HFFc6 (cell line): ENCODE measurements at places on chromosomes 6 and 20.

- peak; percentile 69 for DNase-seq
Measured at GRCh38 chr6:11575408-11576033, 38.0 kb downstream of the TMEM170B start.

DNA sequence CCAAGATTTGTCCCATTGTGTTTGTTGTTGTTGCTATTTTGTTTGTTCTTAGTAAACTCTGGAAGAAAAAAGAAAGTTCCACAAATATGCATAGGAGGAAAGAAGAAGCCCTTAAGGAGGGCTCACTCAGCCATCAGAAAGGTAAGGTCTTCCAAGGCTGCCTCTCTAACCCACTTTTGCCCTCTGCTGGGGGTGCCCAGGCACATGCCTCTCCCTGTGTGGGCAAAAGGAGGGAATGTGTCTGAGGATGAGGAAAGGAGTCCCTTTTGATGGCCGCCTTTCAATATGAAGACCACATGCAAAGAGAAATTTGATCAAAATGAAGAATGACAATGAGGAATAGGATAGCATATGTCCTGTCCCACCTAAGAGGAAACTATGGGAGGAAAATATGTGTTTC, 248.2 kb upstream of the POU3F2 start:
- DNase-seq, result no peak

GRCh38 chr6:166435574-166435973, 52.8 kb upstream of the MPC1 start:
- no peak for DNase-seq

DNA sequence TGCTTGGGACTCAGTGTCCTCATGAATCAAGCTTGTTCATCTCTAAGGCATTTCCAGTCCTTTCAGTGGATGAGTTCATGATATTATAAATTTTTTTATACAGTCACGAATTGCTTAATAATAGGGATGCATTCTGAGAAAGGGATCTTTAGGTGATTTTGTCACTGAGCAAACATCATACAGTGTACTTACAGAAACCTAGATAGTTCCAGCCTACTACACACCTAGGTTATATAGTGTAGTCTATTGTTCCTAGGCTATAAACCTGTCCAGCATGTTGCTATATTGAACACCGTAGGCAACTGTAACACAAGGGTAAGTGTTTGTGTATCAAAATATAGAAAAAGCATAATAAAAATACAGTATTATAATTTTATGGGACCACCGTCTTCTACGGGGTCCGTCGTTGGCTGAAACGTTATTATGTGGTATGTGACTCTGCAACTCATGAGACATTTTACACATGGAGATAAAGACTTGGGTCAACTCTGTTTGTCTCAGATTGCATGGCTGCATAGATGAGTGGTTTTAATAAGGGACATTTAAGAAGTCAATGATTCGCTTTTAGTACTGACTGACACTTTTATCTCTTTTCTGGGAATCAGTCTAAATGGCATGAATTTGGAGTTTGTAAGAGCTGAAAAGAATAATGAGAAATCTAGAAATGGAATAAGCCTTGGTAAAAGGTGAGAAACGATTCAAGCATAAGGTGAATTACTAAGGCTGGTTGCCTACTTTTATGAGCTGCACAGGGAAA, 33.2 kb downstream of the CLIC5 start:
- DNase-seq, result no peak

- no peak for DNase-seq
Measured at GRCh38 chr6:145562771-145563615, 172.3 kb downstream of the EPM2A start.

GRCh38 chr6:20644667-20645370, 110.6 kb downstream of the CDKAL1 start:
- peak; percentile 4 for DNase-seq

- no peak for DNase-seq
Measured at GRCh38 chr6:144582939-144583613, 297.9 kb downstream of the UTRN start.

- DNase-seq, result no peak
Measured at GRCh38 chr20:5935384-5935783, 14.9 kb downstream of the TRMT6 start.

GRCh38 chr6:47810885-47811284, 29.1 kb downstream of the OPN5 start:
- no peak for DNase-seq

- DNase-seq, result no peak
Measured at GRCh38 chr6:68834551-68834950, 199.5 kb downstream of the ADGRB3 start.

DNA sequence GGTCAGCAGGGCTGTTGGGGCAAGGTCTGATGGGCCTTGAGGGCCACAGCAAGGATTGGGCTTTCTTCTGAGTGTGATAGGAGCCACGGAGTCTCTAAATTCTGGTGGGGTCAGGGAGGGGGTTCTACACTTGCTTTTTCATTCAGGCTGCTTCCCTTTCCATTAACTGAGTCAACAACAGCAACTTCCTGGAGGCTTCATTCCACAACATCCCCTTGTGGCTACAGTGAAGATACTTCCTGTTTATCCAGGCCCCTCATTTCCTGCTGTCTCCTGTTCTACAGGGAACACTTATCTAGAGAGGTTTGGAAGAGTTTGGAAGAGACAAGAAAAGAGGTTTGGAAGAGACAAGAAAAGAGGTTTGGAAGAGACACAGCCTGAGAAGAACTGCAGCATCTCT, 144.8 kb upstream of the ENPP5 start:
- DNase-seq, result no peak

DNA sequence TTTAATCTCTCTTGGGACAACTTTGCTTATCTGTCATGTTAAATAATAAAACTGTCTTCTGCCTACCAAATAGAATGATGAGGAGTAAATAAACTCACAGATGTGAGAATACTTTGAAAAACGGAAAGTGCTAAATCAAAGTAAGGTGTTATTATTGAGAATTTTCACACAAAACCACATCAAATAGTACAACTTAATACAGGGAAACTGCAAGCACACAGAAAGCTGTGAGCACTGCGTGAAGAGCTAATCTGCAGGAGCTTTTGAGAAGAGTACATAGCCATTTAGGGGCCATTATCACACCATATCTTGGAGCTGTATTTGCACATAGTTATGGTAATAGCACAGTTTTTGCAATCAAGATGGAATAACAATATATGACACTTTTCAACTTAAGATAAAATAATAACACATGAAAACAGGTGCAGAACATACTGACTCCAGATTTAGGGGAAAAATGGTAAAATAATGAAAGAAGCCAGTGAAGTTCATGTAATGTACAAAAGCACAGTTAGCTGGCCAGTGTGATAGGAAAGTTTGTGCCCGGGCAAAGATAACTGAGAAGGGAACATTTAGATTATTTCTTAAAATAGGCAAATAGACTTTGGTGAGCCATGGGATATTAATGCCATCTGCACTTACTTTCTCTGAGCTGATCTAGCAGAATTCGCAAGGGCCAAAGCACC, 398.5 kb upstream of the PLCB4 start:
- DNase-seq, result no peak

- no peak for DNase-seq
Measured at GRCh38 chr6:135257631-135258405, 76.7 kb downstream of the MYB start.

GRCh38 chr20:46178891-46179290, 60.8 kb downstream of the CD40 start:
- no peak for DNase-seq

DNA sequence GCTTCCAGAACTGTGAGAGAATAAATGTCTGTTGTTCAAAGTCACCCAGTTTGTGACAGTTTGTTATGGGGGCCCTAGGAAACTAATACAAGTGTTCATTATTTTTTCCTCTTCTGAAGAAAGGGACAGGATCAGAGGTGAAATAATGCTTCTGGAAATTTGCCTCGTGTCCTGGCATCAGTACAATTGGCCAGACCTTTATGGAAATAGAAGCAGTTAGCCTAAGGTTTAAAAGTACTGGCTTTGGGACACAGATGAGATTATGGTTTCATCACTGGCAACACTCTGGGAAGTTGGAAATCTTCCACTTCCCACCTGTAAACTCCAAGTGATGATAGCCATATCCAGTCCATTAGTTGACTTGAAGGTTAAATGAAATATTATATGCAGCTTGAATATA, 88.7 kb downstream of the PLCB1 start:
- no peak for DNase-seq

DNA sequence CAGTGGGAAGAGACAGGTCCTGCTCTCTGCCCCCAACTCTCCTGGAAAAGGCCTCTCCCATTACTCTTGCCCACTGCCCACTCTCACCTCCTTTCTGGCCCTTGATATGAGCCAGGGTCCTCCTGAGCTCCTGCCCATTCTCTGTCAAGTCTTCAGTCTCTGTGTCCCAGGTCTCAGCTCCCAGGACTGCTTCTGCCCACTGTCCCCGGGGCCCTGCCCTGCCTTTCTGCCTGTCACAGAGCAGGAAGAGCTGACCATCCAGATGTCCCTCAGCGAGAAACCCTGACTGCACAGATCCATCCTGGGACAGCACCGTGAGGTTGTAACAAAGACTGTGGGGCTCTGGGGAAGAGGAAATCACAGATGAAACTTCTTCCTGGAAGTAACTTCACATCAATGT, 22.2 kb downstream of the HLA-F start:
- DNase-seq, result no peak

DNA sequence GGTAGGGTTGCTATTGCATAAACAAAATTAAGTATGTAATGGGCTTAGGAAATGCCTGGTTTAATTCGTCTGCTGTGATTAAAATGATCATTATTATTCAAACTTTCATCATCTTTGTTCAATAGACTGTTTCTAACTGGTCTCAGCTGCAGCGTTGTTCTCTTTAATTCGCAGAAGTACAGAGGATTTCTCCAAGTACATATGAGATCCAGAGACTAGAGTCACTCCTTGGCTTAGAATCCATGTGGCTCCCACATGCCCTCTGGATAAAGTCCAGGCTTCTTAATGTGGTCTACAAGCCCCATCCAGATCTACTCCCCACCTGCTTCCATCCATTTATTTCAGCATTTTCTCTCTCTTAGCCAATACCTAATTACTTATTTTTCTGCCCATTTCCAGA, 1.1 kb upstream of the ZBTB24 start:
- no peak for DNase-seq

DNA sequence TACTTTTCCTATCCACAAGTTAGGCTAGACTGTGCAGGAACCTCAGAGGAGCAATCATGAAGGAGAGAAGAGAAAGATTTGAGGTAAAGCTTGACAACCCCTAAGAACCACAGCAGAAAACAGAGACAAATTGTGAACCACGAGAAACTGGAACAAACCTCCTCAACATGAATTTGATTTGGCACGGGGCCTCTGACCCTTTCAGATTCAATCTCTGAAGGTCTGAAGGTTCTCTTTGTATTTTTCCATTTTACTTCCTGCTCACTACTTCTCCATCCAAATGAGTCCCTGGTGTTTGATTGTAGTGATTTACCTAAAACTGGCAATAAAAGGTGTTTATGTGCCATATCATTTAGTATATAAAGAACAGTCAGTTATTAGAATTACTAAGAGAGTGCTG, 126.1 kb upstream of the STXBP5 start:
- no peak for DNase-seq

DNA sequence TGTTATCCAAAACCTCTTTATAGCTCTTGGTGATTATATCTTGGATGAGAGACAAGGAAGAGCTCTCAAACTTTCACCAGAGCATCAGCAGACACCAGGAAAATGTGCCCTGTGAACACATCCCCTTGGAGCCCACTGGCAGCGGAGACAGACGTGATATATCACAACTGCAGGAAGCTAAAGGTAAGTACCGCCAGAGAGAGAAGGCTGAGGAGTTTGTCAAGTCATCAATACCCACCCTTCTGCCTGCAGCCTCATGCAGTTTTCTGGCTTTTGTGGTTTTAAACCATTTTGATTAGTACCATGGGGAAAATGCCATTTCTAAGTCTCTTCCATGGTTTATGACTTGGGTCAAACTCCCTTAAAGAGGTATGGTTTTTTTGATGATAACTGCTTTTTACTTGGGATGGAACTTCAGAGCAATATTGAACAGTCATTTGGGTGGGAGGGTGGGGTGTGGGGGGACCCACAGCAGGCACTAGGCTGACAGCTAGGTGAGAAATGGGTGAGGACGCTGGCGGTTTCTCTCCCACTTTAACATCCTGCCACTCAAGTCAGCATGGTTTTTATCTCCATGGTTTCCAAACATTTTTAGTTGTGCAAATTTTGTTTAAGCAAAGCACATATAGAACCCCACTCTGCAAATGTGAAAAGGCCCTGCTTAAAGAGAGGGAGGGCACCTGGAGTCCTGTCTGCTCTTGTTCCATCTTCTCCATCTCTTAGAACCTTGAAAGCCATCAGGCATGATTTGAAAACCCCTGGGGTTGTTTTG, 108.4 kb downstream of the SCML4 start:
- DNase-seq, result no peak

DNA sequence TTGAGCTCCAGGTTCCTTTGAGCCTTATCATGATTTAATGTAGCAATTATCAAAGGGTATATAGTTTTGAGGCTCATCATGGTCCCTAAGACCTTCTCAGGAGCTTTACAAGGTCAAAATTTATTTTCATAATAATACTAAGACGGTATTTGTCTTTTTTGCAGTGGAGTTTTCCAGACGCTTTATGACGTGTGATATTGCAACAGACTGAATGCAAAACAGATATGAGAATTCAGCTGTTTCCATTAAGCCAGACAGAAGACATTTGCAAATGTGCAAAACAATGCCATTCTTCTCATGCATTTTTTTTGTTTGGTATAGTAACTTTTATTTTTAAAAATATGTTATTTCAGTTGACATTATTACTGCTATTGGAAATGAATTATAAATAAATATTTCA, 24.7 kb upstream of the CNKSR3 start:
- DNase-seq, result no peak

GRCh38 chr6:15400572-15401004, 154.7 kb downstream of the JARID2 start:
- no peak for DNase-seq

DNA sequence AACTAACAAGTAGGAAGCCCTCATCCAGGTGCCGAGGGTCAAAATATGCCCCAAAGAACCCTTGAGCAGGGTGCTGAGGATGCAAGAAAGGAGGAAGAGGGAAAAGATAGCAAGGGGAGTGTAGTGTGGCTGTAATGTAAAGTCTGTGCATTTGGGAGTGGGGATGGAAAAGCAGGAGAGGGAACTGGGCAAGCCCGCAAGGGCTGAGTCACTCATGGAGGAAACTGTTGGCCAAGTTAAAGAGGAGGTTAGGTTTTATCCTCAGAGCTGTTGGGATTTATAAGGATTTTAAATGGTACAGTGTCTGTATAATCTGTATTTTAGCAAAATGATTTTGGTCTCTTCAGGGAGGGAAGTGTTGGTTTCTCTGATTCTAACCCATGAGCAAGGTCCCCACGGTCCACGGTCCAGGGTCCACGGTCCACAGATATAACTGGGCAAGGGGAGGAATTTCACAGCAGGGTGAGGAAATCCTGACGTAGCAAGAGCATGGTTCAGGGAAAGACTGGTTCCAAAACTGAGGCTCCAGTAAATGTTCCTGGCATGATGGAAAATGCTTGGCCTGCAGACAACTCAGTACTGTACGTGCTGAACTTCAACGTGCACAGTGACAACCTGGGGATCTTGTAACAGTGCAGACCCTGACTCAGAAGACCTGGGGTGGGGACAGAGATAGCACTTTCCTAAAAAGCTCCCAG, 759.8 kb downstream of the PTPRT start:
- DNase-seq, result no peak

DNA sequence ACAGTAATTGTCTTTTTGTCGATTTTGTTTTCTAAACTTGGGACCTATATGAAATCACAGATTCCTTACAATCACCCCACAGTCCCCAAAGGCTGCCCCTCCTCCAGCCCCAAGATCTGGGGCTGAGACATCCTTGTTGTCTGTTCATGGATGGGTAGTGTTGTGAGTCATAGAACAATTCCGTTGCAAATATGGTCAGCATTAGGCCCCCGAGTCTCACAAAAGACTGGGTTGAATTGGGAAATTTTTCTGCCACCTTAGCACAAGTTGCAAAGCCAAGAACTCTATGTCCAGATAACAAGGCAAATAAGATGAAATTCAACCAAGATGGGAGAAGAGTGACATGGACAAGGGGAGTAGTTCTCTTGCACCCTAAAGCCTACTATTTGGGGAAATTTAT, 10.5 kb upstream of the TAB2 start:
- DNase-seq, result peak; percentile 47
